ENCODE measurements at places on chromosomes 5 and 9. TPM values are rescaled to one million over a fixed set of nuclear protein-coding genes. Genes with fewer than 3 reads are reported as not detected.

Gene RORB
- total RNA-seq = 0.17 TPM

Gene CCDC171
- total RNA-seq = 2.8 TPM

Gene PRR16
- total RNA-seq = 3.2 TPM

Gene EXOSC2
- total RNA-seq = 37.6 TPM

Gene DNM1
- total RNA-seq = 0.67 TPM

Gene C9
- under 0.01 TPM for total RNA-seq

Gene CTSV
- 41.3 TPM for total RNA-seq

Gene WHRN
- 3.2 TPM for total RNA-seq

Gene SPINK6
- 10.8 TPM for total RNA-seq

Gene CNTFR
- not detected for total RNA-seq

Gene PGM5
- 0.96 TPM for total RNA-seq

Gene SNCAIP
- total RNA-seq = not detected

Gene C1QTNF3
- 1.8 TPM for total RNA-seq

Gene CLK4
- total RNA-seq = 31.7 TPM

Gene PHPT1
- 55.3 TPM for total RNA-seq

Gene FRRS1L
- total RNA-seq = not detected

Gene UIMC1
- 55.6 TPM for total RNA-seq

Gene LIX1
- not detected for total RNA-seq

Gene MAPKAP1
- 81.4 TPM for total RNA-seq
